CD4-positive, alpha-beta T cell treated with Interleukin-15 for 1 hour (primary cell): ENCODE measurements at places on chromosomes 2 and 18.

DNA sequence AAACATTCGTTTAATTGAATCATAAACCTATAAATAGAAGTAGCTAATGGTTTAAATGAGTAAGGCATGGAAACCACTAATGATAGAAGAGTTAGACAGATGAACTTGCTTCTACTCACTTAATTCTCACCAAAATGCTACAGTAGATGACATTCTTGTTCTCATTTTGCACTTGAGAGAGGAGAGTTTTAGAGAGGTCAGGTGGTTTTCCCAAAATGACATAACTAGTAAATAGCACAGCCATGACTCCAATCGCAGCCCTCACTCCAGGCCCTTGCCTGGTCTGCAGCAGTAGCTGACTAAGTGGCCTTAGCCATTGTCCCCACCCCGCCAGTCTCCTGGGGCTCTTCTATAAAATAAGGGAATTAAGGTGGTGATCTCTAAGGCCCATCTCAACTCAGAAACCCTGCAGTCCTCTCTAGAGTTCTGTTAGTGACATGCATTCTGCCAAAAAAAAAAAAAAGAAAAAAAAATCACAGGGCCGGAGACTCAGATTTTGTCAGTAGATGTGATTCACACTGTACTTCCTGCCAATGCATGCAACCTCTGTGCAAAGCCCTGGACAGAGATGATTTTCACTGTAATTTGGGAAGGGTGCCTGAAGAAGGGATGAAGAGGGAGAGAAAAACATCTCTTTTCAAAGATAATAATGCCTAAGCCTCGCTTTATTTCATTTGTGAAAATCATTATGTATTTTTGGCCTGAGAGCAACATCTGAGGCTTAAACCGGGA, 221.8 kb downstream of the ANAPC1 start:
- DNase-seq, result no peak

- DNase-seq, result no peak
Measured at GRCh38 chr18:24488824-24489493, 28.5 kb downstream of the HRH4 start.

DNA sequence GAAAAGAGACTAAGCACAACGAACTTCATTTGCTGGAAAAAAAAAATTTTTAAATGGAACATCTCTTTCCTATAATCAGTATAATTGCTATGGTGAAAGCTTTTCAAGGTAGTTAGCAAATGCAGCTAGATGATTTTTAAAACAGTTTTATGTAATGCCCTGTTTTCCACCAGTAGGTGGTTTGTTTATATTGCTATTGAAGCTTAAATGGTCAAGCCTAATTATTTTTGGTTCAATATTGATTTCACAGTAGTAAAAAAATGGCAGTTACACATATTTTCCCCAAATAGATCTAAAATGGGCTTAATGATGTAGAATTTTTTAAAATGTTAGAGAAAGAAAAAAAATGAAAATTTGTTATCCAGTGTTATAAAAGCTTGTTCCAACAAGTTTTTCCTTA, 70.2 kb downstream of the CDH19 start:
- DNase-seq, result no peak

DNA sequence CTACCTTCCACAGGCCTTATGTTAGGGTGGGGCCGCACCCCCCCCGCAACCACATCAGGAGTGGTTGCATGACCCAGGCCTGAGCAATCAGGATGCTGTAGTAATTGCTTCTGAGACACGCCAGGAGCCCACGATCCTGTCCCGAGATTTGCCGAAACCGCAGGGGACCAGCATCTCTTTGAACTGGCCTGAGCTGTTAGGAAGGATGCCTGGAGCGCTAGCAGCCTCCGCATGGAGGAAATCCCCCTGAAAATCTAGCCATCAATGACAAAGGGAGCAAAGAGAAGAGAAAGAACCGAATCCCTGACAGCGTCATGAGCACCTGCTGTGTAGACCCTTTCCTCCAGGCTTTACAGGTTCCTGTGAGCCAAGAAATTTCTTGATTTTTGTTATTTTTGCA, 8.7 kb upstream of the TEX44 start:
- no peak for DNase-seq

- no peak for DNase-seq
Measured at GRCh38 chr2:148909114-148909513, 34.1 kb downstream of the KIF5C start.

DNA sequence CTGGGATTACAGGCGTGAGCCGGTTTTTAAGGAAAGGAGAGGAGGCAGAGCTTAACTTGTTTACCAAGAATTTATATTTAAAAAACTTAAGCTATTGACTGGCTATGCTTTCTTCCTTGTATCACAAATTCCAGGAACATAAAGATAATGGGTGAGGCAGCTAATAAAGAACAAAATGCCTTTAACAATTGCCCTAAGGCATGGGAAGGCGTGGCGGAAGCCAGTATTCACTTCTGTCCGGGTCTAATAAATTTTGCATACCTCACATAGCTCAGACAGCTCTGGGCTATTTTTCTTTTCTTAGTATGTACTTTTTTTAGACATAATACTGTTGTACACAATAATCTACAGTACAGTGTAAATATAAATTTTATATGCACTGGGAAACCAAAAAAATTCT, 1.0 kb upstream of the LDAH start:
- no peak for DNase-seq

DNA sequence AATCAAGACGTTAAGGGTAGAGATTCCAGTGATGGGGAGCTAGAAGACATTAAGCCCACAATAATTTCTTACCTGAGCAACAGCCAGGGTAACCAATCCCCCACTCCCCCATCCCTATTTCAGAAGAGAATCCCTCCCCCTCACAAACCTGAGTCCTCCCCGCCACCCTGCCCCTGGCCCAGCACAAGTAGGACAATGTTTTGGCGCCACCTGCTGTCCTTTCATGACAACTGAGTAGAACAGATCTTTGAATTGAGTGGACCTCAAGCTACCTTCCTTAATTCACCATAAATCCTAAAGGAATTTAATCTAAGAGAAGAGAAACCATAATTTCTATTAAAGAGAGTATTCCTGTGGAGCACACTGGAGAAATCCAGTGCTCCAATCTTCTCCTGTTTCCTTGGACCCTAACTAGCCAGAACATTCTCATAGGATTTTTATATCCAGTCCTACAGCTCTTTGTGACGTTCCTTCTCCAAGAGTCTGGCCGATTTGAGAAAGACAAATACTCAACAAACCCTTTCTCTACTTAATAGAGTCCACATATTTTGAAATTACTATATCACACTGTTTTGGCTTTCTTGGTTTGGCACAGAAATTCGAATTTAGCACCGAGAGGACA, 41.1 kb downstream of the NHEJ1 start:
- peak; percentile 41 for DNase-seq

DNA sequence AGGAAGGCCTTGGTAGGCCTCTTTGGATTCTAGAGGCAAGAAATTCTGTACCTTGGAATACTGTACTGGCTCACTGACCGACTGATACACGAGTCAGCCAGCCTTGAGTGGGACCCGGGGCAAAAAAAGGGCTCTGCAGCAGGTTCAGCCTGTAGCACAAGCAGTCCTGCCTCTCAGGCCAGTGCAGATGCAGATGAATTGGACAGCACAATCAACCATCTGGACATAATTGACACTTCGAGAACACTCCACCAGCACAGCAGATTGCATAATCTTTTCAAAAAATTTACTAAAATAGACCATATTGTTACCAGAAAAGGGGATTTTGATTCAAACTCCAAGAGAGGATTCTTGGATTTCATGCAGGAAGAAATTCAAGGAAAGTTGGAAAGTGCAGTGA, 241.6 kb downstream of the RPIA start:
- no peak for DNase-seq

DNA sequence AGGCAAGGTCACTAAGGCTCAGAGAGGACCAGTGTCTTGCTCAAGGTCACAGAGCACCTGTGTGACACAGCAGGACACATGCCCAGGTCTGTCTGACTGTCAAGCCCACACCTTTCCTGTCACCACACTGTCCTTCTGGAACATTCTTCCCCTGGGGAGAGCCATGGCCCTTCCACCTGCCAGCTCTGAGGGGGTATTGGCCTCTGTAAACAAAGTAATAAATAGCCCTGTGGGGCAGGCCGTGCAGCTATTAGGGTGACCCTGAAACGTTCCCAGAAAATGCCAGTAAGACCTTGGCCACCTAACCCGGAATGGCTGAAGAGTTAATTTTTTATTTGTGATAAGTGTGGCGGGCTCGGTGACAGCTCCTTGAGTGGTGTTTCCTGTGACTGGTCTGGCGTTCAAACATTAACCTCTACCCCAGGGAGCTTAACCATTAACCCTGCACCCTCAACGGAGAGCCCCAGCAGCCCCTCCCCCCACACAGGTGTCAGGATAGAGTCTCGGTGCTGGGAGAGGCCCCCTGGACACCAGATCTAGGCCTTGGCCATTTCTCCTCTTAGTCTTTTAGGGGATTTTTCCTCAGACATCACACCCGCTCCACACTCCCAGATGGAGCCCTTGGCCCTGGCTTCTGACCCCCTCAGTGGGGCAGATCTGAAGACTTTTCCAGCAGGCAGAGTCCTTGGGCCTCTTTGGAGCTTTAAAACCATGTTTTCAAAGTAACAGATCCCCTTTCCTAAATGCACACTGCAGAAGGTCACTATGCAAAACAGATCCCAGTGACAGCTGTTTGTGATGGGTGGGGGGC, 36.6 kb downstream of the SCTR start:
- no peak for DNase-seq

DNA sequence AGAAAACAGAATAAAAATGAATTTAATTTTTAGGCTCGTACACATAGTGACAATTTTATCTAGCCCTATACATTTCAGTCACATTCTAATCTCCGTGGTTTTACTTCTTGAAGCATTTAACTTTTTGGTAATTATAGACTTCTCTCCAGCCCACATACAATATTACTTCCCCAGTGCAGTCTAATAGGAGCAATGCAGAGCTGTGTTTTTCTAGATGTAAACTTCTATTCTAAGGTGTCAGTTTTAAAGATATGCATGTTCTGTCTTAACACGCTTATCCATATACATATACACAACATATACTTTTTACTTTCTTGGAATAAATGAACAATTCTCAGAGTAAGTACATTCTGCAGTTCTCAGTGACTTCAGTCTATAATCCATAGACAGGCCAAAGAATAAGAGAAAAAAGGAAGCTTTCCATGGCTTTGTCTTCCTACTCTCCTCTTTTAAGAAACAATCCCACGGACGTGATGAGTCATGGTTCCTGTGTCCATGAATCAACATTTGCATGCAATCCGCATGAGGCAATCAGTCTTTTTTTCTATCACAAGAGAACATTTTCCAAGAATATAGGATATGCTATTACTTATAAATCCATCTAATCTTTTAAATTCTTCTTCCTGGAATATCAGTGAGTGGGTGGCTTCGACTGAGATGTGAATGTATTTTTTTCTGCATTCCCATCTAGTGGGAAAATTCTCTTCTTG, 42.8 kb downstream of the CCDC102B start:
- DNase-seq, result no peak

- no peak for DNase-seq
Measured at GRCh38 chr18:63702660-63703059, at the start of gene SERPINB11. Gene SERPINB11 (plus strand): TSS chr18:63702960. CDS start chr18:63710194, 7,234 bp downstream.

GRCh38 chr2:18749912-18750526, 160.7 kb upstream of the NT5C1B start:
- no peak for DNase-seq

- DNase-seq, result no peak
Measured at GRCh38 chr18:2896990-2897389, 50.2 kb downstream of the EMILIN2 start.

- no peak for DNase-seq
Measured at GRCh38 chr2:162490052-162490717, 146.3 kb downstream of the GCA start.

DNA sequence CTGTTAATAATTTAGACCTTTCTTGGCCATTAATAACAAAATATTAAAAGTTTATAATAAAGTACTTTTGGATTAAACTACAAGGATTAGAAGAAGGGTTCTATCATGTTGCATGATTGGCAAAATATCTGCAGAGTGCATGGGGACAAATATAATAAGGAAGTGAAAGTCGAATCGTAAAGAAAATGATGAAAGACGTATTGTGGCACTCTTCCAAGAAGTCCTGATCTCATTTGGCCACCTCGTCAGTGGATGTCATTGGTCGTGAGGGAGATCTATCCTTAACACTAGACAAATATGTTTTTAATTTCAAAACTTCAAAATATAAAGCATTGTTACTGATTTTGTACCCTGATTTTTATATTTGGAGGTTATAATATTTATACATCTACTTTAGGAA, 197.7 kb upstream of the STON1 start:
- no peak for DNase-seq

DNA sequence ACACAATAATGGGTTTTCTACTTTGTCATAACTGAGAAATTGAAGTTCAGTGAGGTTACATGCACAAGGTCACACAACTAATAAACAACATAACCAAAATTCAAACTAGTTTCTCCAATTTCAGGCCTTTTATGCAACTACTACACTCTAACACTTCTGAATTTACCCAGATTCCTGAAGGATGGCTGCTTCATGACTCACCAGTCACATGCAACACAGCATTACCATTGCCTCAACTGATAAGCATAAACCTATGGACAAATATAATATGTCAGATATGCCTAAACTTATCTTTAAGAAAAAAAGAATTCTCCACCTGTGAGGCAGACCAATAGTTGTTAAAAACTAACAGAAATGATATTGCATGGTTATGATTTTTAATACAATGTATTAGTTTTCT, 586.5 kb upstream of the SLC8A1 start:
- DNase-seq, result no peak

DNA sequence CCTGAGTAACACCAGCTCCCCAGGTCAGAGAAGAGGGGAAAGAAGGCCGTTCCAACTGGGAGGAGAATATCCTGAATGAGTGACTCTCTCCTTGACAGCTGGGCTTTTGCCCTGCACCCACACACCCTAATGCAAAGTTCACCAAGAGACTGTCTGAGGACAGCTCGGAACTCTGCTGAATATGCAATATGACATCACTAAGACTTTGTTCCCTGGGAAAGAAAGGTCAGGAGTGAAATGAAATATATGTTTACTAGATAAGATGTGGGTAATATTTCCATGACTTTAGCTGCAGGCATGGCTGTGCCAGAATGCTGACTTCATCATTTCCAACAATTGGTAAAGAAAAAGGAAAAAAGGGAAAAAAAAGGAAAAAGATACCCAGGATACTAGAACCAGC, 488.2 kb upstream of the RAB6C start:
- no peak for DNase-seq

DNA sequence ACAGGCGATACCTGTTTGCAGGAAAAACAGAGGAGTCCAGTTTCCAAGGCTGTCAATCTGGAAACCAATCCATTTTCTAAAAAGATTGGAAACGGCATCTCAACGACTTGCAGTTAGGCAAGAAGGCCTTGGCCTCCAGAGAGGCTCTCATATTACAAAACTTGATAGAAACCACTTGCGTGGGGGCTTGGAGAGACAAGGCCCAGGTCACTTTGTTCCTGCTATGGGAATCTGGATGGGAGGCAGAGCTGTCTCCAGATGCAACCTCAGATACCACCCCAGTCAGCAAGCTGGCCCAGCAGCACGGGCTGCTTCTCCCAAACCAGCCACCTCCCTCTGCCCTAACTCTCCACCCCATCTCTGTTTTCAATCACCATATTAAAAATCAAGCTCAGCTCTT, 298.8 kb downstream of the TNS1 start:
- no peak for DNase-seq

- DNase-seq, result no peak
Measured at GRCh38 chr18:62037989-62038778, 145.4 kb upstream of the RNF152 start.

GRCh38 chr2:210180477-210180876, 9.3 kb upstream of the KANSL1L start:
- DNase-seq, result no peak
